ENCODE measurements at places on chromosomes 7 and 10.

DNA sequence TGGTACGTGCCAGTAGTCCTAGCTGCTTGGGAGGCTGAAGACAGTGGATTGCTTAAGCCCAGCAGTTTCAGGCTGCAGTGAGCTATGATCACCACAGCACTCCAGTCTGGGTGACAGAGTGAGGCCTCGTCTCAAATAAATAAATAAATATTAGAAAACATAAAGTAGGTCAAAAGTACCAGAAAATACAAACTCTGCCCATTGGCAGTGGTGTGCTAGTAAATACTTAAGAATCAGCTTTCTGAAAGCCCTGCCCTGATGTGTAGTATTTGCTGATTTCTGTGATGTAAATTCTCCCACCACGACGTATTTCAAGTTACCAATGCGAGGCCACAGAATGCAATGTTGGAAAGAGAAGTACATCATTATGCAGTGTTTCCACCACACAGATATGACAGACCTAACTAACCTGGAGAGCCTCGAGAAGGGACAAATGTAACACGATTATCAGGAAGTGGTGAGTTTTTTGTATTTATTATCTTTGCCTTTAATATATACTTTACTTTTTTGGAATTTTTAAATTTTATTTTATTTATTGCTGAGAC, 11.8 kb upstream of the MAP3K8 start:
- DNase-seq: no peak

DNA sequence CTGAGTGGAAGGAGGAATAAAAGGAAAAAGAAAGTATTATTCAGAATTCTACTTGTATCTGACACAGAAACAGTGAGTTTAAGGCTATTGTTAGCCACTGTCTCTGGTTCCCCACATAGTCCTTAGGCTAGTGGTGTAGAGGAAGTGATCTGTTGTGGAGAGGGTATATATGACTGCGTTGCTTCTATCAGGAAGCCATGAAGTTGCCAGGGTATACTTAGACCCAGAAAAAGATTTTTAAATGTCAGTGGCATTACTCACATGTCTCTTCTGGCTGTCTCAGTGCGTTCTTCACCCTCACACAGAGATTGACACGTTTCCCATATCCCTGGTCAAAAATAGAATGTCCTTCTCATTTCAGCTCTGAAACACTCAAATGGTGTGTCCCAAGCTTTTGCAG, 72.7 kb downstream of the SEM1 start:
- DNase-seq: no peak

GRCh38 chr7:50409856-50410745, 40.0 kb downstream of the FIGNL1 start:
- DNase-seq: no peak

DNA sequence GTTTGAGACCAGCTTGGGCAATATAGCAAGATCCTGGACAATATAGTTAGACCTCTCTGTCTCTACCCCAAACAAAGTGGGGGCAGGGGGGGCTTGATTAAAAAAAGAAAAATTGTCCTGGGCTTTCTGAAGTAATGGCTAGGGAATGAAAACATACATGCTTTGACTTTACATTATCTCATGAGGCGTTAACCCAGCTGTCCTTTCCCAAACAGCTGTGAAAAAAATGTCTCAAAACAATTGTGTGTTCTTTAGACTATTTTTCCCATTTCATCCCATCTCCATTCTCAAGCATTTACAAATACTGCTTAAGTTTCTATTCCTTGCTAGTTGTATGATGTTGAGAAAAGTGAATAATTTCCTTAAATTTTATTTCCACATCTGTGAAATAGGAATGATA, 27.0 kb upstream of the CDK13 start:
- DNase-seq: no peak

- DNase-seq: no peak
These were observed 144.9 kb upstream of the CELF2 start for GRCh38 chr10:10872764-10873163.

DNA sequence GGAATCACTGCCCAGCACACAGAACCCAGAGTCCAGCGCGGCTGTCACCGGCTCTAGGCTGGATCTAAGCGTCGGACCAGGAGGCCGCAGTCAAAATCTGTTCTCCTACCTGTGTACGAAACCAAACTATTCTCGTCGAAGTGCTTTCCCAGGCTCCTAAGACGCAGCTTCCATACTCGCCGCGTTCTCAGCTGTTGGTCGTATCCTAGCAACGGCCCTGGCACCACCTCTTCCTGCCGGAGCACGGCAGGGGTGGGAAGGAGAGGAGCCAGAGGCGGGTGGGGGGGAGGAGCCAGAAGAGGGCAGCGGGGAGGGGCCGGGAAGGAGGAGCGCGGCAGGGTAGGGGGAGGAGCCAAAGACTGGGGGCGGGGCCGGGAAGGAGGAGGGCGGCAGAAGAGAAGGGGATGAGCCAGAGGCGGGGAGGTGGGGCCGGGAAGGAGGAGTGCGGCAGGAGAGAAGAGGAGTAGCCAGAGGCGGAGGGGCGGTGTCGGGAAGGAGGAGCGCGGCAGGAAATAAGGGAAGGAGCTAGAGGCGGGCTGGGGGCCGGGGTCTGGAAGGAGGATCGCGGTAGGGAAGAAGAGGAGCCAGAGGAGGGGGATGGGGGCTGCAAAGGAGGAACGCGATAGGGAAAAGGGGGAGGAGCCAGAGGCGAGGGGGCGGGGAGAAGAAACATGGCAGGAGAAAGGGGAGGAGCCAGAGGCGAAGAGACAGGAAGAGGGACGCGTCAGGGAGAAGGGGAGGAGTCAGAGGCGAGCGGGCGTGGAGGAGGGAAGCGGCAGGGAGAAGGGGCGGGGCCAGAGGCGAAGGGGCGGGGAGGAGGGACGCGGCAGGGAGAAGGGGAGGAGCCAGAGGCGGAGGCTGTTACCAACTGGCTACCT, at the start of gene IQUB:
TSS of gene IQUB (minus strand) at position 213 of the 878 bp plus-strand sequence. CDS start 22,255 bp downstream, outside the sequence.
- peak; percentile 91 for DNase-seq
